Lung (tissue), 17 donors: ENCODE measurements at places on chromosomes 7 and 10.

GRCh38 chr7:26237035-26237807, 35.7 kb downstream of the CBX3 start:
- DNase-seq: no peak

DNA sequence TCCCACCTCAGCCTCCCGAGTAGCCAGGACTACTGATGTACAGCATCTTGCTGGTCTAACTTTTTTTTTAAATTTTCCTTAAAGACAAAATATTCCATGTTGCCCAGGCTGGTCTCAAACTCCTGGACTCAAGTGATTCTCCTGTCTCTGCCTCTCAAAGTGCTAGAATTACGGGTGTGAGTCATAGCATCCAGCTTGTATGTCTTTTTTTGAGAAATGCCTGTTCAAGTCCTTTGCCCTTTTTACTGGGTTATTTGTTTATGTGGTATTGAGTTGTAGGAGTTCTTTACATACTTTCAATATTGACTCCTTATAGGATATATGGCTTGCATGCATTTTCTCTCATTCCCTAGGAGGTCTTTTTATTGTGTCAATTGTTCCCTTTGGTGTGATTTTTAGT, 486.4 kb downstream of the MAGI2 start:
- DNase-seq: no peak

DNA sequence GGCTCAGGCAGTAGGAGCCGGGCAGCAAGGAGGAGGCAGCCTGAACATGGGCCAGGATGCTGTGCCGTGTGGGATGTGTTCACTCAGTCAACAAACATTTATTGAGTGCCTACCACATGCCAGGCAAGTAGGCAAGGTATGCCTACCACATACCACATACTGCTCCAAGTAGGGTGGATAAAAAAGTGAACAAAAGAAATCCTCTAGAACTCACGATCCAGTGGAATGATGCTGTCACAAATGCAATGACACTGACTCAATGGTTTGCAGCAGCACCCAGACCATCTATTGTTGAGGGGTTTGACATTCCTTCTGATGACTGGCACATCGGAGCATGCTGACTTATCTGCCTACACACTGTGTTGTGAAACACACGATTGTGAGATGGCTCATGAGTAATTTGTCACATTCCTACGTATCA, 413.5 kb downstream of the NRG3 start:
- no peak for DNase-seq

DNA sequence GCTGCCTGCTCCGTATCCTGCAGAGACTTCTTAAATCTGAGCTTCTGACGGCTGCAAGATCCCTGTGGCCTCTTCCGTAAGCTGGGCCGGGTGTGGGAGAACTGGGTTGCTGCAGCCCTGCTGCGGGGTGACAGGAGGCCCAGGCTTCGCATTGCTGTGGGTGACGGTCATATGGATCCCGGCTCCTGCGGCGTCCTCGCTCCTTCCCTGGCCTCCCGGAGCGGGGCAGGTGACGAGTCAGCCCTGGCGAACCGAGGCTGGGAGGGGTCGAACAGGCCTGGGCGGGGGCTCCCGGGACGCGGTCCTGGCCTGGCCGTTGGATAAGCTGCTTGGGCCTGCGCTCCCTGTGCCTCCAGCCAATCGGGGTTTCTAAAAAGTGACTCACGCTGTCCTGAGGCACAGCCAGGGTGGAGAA, 7.8 kb upstream of the UBE2D1 start:
- DNase-seq: peak; percentile 18

DNA sequence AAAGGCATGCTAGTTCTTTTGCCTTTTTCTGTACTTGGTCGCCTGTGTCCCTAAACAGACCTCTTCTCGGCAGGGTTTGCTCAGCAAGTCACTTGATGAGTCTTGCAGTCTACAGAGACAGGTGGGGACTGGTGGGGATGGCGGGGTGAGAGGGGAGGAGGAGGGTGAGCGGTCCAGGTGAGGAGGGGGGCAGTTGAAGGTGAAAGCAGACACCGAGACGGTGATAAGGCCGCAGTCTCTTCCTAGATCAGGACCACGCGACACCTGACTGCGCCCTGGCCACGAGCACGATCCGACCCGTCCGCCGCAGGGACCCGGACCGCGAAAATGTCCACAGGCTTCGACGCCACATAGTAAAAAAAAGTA, 566 bp downstream of the ASNS start:
- DNase-seq: peak; percentile 6

GRCh38 chr10:86344714-86345161, 21.9 kb downstream of the GRID1 start:
- DNase-seq: no peak

DNA sequence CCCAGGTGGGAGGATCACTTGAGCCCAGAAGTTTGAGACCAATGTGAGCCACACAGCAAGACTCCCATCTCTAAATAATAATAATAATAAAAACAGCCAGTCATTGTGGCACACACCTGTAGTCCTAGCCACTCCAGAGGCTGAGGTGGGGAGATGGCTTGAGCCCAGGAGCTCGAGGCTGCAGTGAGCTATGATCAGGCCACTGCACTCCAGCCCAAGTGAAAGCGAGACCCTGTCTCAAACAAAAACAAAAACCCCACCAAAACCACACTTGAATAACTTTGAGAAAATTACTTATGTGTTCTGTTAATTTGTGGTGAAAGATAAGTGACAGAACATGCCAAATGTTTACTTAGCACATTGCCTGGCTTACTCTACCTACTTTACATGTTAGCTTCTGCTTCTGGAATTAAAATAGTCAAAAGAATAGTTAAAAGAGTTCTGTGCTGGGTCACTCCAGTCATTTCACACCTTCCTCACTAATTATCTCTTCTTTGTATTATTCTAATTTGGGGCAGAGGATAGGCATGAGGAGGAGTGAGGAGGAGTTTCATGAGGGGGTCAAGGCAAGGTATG, 9.8 kb downstream of the TMEM60 start:
- no peak for DNase-seq

GRCh38 chr10:98295907-98296306, 27.9 kb upstream of the LOXL4 start:
- DNase-seq: no peak
